ENCODE measurements at places on chromosomes 7 and 10.

GRCh38 chr10:99484626-99485581 is 47.8 kb upstream of the NKX2-3 start:
- no peak for DNase-seq

GRCh38 chr10:34666008-34666704 is 148.9 kb downstream of the PARD3 start:
- DNase-seq: peak; percentile 20

- no peak for DNase-seq
Measured at GRCh38 chr7:37786741-37787569, 61.4 kb upstream of the NME8 start.

DNA sequence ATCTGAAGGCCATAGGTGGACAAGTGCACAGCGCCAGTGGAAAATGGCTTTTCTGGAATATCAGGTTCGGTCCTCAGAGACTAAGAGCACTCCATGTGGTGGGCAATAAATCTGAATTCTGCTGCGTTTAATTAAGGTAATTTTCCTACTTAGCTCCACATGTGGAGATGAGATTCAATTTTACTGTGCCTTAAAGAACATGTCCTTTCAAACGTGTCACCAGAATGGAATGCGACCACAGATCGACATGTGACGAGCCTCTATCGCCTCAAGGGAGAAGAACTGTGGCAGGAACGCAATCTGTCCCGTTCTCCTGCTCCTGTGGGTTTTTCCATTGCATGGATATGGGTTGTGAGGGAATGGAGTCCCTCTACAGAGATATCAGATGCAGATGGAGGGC is 205.3 kb upstream of the ZNF32 start:
- no peak for DNase-seq

- DNase-seq: no peak
Measured at GRCh38 chr7:20447021-20447650, 116.4 kb downstream of the ITGB8 start.

DNA sequence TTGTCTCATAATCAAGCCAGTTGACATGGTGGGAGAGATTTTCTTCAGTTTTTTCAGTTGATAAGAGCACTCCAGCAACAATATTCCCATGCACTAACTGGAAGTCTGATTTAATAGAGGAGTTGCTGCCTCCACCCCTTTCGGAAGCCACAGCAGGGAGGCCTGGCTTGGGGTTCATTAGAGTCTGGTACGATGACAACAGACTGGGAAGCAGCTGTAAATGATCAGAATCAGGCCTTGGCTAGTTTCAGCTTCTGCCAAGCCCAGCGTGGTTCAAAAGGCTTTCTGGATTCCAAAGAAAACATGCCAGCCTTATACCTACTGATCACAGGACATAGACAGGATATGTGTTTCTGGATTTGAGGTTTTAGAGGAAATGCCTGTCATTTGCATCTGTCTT is 274.0 kb downstream of the CSTF2T start:
- no peak for DNase-seq

DNA sequence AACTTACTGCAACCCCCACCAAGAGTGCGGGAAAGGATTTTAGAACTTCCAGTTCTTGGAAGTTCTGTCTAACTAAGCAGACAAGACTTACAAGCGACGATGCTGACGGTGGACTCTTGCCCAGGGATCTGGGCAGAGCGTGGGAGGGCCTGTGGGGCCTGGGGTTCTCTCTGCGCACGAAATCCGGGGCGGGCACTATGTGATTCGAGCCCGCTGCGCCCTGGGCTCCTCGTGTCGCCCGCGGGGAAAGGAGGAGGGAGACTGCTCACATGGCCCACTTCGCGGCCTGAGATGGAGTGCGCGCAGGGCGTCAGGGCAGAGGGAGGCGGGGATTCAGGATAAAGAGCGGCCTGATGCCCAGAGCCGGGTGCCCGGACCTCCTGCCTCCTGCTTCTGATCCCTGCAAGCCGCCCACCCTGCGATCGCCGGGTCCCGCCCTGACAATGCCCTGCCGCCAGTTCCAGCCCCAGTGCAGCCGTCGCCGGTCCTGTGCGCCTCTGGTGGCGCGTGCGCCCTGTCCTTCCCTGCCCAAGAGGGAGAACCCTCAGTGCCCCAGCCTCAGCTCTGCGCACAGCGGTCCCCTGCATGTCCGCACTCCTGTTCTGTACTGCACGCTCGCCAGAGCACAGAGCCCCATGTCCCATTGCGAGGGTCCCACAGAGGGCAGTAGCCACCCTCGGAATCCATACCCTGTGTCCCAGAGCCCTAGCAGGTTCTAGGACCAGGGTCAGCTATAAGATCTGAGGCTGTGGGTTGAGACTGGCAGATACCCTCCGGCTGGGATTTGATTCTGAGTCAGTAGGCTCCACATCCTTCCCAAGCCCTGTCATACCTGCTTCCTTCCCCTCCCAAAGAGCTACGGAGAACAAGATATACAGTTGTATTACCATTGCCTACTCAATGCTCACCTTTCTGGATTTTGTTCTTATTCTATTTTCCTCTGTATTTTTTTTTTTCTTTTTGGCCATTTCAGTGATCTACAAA is 99.4 kb upstream of the TMEM106B start:
- DNase-seq: no peak

- DNase-seq: no peak
Measured at GRCh38 chr10:60853107-60853506, 74.8 kb downstream of the CDK1 start.

- no peak for DNase-seq
Measured at GRCh38 chr7:63900394-63901203, 98.0 kb upstream of the ZNF722 start.

DNA sequence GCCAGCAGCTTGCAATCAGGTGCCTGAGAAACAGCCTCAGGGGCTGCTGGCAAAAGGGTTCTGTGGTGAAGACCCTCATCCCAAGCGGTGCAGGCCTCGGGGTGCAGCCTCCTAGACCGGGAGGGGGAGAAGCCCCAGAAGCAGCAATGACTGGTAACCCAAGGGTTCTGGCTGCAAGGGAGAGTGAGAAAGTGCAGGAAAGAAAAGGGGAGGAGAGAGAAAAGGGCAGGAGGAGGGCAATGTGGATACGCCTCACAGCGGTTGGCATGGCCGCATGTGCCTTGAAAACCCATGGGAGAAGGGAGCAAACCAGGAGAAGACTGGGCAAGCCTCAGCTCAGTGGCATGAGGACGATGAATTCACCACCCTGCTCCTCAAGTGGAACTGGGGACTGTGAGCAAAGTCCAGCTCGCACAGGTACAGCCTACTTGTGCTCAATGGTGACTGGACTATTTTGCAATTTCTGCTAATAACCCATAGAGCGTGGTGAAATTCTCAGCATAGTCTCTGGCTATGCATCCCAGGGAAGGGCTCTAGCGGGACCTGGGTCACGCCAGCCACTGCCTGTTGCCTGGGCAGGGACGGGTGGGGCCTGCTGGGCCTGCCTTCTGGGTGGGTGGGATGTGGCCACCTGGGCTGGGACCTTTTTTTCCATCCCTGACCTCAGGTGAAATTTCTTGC is 6.2 kb downstream of the CLRN3 start:
- DNase-seq: no peak

DNA sequence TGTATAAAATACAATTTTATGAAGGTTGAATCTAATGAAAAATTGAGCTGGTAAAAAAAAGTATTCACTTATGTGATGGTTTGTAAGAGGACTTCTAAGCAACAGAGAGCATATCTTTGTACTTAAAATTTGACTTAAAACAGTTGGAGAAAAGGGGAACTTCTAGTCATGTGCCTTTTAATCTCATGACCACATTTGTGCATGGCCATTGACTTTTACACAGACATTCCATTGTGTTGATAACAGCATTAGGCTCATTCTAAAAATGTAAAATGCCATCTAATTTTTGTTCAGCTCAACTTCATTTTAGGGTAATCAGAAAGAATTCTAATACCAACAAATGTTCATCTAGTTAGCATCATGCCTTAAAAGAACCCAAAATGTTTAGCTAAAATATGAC is 119.9 kb downstream of the HPSE2 start:
- DNase-seq: no peak
